CD4-positive, alpha-beta T cell treated with Interleukin-15 for 4 hours (primary cell): ENCODE measurements at places on chromosomes 5 and 9.

DNA sequence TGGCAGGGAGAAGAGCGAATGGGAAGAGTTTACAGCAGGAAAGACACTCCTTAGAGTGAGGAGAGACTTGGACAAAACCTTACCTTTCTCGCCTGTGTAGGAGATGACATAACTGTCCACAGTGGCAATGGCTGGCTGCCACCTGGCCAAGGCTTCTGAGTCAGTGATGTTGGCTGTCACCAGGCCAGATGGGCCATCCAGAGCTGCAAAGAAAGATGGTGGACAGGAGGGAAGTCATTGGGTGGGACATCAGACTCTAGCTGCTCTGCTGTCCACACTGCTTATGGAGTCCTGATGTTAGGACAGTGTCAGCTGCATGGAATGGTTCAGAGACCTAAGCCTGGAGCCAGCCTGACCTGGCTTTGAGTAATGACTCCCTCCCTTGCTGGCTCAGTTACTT lies 79.8 kb downstream of the TNC start:
- no peak for DNase-seq

DNA sequence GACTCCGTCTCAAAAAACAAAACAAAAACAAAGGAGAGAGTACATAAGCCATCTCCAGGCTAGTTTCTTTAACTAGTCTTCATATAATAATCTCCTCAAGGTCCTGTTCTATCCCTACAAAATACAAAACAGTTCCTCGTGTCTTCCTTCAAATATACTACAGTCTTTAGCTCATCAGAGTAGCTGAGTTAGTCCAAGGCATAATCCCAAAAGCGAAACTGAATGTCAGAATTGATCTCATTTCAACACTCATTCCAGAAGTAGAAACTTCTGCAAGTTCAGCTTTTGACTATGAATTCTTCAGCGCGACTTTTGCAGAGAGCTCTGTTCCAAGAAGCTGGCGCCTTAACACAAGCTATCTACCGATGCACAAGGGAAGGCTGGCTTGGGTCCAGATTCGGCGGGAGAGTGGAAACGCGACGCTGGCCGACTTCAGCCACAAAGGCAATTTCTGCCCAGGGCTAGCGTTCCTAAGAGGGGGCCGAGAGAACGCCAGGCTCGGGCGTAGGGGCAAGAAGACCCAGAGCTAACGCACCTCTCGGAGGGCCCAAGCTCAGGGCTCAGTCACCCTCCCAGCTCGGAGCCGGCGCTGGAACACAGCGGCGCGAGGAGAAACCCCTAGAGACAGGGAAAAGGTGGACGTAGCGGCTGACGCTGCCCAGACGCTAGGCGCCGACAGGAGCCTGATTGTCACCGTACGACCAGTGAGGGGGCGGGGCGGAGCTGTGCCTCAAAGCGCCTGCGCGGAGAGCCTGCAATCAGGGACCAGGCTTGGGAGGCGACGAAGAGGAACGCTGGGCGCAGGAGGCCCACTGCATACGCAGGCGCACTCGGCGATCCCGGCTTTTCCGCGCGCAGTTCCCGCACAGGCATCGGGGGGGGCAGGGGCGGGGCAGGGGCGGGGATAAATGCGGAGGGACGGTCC lies 469 bp upstream of the HSDL2 start:
- DNase-seq: peak; percentile 98

GRCh38 chr5:109177227-109177626 lies 232.5 kb downstream of the PJA2 start:
- DNase-seq: no peak

DNA sequence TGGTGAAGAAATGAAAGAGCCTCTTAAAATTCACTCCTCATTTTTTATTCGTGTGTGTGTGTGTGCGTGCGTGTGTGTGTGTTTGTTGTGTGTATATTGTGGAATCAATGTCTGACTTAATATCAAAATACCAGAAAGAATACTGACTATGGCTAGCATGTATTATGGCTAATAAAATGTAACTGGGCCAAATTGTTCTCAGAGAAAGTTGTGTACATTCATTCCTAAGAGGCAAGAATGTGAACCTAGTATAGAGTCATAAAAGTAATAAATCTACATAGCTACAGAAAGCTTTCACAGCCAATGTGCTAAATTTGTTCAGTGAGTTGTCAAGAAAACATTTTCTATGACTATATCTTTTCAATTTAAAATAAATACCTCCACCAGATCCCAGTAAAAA lies 211.5 kb downstream of the EBF1 start:
- no peak for DNase-seq

DNA sequence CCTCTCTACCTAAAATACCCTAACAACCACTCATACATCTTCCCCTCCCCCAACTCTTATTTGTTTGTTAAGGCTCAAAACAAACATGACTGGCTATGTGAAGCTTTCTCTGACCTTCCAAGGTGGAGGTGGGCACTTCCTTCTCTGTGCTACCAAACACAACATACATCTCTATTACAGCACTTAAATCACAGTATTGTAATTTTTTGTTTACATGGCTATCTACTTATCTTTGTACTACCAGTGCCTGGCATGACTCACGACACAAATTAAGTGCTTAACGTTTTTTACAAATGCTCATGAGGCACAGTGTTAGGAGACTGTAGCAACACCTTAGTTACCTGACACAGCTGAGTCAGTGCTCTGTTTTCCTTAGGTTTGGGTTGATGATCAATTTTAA lies 18.6 kb downstream of the HOMER1 start:
- no peak for DNase-seq

DNA sequence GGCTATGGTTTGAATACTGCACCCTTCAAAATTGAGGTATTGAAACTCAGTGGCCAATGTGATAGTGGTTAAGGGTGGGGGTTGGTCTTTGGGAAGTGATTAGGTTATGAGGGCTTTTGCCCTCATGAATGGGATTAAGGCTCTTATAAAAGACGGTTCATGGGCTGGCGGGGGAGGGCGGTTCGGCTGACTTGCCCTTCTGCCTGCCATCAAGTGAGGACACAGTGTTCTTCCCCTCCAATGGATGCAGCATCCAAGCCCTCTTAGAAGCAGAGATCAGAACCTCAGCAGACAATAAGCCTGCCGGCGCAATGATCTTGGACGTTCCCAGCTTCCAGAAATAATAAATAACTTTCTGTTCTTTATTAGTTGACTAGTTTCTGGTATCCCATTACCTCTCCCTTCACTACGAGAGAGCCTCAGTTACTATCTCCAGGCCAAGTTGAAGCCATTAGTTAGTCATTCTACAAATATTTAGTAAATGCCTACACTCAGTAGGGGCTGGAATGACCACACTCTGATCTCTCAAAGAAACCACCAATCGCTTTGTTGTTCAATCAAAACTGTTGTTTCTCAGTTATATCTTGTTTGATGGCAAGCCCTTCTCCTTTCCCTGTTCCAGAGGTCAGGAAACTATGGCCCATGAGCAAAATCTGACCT lies 219.3 kb downstream of the TSSK1B start:
- DNase-seq: no peak

- DNase-seq: no peak
Observed at GRCh38 chr5:8844206-8844605, 701.7 kb downstream of the SEMA5A start.

DNA sequence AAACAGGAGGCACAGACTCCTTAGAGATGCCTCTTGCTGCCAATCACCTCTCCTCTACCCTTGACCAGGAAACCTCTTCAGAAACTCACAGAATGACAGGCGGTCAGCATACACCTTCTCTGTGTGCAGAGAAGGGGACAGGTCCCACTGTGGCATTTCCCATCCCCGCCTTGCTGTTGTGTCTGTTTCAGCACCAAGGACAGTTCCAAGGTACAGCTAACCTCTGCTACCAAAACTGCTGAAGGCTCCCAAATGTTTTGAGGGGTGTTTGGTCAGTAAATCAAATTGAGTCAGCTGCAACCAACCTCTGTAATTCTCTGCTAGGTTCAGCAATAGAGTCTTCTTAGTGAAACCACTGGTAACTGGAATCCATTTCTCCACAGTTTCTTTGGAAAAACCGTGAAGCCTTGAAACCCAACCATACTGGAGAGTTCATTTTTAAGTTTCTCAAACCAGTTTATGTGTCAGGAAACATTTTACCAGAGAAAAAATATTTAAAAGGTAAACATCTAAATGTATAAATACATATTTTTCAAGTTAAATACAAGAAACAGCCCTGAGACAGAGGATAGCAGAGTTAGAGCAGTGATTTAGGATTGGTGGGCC lies 122.0 kb downstream of the DRD1 start:
- no peak for DNase-seq

- DNase-seq: no peak
Observed at GRCh38 chr9:34588671-34589635, 571 bp downstream of the CNTFR start.
